ENCODE measurements at places on chromosomes 3 and 15. TPM values are rescaled to one million over a fixed set of nuclear protein-coding genes. Genes with fewer than 3 reads are reported as not detected.

Gene ZXDC
- 31.3 TPM for total RNA-seq

Gene ARHGAP31
- total RNA-seq: 7.5 TPM

Gene STXBP5L
- total RNA-seq: 1.9 TPM

- no peak for DNase-seq
These were observed 124.3 kb upstream of the SPRED1 start for GRCh38 chr15:38128341-38128781.

DNA sequence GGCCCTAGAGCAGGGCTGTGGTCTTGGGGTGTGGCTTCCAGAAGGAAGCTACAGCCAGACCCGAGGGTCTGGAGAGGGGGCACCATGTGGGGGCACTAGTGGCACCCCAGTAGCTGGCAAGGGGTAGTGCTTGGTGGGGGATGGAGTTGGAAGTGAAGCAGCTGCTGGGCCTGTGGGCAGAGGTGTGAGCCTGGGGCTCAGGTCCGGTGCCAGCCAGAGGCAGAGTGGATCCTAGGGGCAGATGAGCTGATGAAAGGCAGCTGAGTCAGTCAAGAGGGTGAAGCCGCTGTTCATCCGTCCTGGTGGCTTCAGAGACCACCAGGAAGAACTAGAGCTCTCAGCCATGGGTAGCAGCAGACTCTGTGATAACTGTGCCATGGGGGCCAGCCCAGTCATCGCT, 172.6 kb downstream of the TBC1D2B start:
- no peak for DNase-seq

Gene NRROS
- total RNA-seq: not detected

Gene FOXL2
- not detected for total RNA-seq

Gene SKOR1
- 0.18 TPM for total RNA-seq

DNA sequence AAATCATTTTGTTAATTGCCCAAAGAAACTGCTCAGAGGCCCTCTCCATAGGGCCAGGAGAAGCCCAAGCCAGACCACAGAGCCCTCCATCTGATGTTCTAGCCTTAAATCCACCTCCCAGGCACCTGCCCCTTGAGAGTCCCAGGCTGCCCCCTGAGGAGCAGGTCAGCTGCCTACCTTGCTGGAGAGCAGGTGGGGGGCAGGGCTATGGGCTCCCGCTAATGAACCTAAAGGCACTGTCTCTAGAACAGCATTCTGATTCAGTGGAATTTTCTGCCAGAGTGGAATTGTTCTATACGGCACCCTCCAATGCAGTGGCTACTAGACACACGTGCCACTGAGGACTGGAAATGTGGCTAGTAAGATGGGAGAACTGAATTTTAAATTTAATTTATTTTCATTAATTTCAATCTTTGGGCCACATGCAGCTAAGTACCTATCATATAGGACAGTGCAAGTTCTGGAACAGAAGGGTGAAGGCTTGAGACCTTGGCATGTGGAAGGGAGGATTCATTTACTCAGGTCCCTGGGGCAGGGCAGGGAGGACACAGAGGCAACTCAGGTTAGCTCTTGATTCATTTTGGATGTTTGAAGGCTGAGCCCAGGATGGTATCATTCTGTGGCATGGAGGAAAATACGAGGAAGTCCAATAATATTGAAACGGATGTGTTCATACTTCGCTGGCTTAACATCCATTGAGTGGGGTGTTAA, 11.4 kb downstream of the AMOTL2 start:
- DNase-seq: no peak

- DNase-seq: no peak
These were observed 5.3 kb upstream of the SPRED1 start for GRCh38 chr15:38247336-38247735.

GRCh38 chr15:78162038-78162437, 12.9 kb downstream of the IDH3A start:
- DNase-seq: no peak

DNA sequence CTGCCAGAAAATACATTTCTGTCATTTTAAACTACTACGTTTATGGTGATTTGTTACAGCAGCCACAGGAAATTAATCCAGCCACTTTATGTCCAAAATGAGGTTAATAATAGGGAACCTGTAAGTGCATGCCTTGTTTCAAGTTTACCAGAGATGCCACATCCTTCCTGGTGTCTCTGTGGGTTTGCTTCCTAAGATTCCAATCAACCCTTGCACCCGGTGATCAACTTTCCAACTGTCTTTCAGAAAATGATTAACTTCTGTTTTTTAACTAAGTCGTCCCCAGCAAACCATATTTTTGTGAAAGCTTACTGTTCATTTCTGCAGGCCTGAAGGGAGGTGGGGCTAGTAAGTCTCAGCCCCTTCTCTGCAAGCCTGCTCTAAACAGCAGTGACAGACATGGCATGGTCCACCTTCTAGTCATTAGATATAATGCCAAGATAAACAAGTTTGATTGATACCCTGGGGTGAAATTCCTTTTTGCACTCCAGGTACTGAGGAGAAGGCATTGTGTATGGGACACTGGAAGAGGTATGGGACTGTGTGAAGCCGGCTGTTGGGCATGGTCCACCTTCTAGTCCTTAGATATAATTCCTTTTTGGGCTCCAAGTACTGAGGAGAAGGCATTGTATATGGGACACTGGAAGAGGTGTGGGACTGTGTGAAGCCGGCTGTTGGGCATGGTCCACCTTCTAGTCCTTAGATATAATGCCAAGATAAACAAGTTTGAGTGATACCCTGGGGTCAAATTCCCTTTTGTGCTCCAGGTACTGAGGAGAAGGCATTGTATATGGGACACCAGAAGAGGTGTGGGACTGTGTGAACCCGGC, 11.1 kb upstream of the TMC3 start:
- DNase-seq: no peak

Gene TM4SF4
- total RNA-seq: not detected

GRCh38 chr15:73589766-73590165, 43.4 kb downstream of the NPTN start:
- DNase-seq: no peak

Gene POC1A
- 10.3 TPM for total RNA-seq

DNA sequence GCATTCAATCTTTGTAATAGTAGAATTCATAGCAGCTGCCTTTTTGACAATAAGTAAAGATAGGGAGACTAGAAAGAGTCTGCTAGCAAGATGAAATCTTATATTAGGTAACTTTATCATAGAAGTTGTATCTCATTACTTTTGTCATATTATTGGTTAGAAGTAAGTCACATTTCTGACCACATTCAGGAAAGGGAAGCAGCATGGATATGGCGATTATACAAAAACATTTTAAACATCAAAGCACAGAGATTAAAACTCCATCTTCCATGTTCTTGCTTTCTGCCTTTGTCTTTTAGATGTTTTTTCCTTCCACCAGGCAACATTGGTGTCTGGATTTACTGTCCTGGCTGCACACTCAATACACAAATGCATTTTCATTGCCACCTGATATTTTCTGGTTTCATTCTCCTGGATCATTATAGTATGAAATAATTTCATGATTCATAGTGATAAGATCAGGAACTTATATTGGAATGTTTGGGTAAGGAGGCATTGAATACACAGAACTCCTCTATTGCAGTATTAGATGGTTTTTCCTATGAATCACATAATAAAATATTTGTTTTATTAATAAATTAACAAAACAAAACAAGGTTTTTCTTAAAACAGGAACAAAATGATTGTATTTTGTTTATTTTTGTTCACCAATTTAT, 1460.3 kb upstream of the CADM2 start:
- DNase-seq: no peak

- no peak for DNase-seq
These were observed 19.8 kb upstream of the CHCHD6 start for GRCh38 chr3:126684218-126684751.

GRCh38 chr3:27165321-27165721, 203.9 kb downstream of the NEK10 start:
- DNase-seq: no peak

Gene ZCWPW2
- total RNA-seq: 0.53 TPM

DNA sequence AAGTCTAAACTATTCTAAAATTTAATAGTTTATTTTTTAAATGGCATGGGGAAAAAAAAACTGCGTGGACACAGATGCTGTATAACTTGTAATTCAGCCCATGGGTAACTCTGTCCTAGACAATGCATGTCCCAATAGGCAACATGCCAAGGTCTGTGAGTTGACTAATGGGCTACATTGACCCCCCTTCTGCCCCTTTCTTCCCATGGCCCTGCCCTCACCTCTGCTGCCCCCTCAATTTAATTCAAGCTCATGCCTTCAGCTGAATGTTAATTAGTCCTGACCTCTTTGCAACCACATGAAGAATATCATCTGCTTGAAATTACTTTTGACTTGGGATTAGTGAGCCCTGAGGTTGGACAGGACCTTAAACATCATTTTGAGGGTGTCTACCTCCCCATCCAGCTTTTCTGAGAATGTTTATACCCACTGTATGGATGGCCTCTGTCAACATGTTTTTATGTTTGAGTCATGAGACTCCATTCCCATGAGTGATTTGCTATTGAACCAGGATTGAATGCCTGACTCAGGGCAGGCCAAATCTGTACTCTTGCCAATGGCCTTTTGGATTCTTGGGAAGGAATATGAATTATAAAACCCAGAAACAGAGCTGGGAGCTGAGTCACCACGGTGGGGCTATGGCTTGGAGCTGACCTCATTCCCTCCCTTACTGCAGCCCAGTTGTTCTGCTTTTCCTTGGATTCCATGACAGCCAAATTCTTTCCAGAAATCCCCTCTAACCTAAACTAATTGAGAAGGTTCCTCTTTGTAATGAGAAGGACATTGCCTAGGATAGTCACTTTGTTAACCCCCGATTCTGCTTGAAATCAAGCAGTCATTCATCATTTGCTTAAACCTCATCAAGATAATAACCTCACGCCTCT, 33.5 kb upstream of the PDE8A start:
- DNase-seq: no peak

DNA sequence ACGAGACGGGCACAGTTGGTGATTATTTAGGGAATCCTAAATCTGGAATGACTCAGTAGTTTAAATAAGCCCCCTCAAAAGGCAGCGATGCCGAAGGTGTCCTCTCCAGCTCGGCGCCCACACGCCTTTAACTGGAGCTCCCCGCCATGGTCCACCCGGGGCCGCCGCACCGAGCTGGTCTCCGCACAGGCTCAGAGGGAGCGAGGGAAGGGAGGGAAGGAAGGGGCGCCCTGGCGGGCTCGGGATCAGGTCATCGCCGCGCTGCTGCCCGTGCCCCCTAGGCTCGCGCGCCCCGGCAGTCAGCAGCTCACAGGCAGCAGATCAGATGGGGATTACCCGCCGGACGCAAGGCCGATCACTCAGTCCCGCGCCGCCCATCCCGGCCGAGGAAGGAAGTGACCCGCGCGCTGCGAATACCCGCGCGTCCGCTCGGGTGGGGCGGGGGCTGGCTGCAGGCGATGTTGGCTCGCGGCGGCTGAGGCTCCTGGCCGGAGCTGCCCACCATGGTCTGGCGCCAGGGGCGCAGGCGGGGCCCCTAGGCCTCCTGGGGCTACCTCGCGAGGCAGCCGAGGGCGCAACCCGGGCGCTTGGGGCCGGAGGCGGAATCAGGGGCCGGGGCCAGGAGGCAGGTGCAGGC, 318.0 kb downstream of the FGF12 start:
- no peak for DNase-seq

DNA sequence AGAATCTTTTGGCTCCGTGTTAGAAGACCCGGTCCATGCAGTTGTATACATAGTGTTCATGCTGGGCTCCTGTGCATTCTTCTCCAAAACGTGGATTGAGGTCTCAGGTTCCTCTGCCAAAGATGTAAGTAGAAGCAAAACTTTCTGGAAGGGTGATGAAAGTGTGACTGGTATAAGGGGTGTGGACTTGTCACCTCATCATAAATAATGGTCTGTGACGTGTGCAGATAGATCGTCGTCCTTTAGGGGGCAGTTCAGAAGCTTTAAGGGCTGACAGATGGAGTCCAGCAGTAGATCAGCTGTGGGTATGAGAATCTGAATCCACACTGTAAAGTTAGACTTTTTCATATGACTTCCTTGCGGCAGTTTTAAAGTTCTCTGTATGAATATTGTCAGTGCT, 15.3 kb downstream of the SEC61A1 start:
- DNase-seq: no peak

DNA sequence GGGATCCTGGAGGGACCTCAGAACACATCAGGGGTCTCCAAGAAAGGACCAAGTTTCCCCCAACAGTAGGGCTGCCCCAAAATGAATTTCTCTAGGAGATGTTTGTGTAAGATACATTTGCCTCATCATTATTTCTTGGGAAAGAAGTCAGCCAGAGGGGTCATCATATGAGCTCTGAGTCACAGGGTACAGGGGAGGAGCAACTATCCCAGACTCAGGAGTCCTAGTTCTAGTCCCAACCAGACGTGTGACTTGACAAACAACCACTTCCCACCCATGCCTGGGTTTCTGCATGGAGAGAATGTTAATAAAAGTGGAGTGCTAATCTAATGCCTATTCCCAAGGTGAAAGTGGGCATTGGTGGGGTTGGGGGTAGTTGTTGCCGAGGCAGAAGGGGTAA, 144.1 kb downstream of the ALDH1A2 start:
- DNase-seq: no peak

- DNase-seq: no peak
These were observed 50.0 kb downstream of the TRIM42 start for GRCh38 chr3:140727886-140728285.

- no peak for DNase-seq
These were observed 990.4 kb downstream of the GBE1 start for GRCh38 chr3:80771085-80771484.
